Activated CD8-positive, alpha-beta memory T cell treated with anti-CD3 and anti-CD28 coated beads for 1 hour (primary cell): ENCODE measurements at places on chromosomes 3 and 15.

DNA sequence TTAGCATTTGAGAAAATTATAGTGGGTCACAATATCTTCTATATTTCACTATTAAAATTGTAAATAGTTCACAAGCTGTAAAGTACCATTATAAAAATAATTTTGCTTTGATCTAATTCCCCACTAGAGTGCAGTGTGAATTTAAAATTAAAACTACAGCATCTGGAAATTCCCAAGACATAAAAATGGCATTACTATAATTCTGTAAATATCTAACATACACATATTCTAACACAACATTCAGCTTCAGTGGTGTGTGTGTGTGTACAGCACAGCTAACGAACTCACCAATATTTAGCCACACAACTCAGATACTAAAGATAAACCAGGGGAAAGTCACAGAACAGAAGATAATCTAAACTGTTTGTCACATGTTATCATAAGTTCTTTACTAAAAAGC lies 424.9 kb upstream of the ZNF385D start:
- no peak for DNase-seq

- no peak for DNase-seq
Measured at GRCh38 chr15:62573876-62574275, 408.8 kb upstream of the C2CD4B start.

DNA sequence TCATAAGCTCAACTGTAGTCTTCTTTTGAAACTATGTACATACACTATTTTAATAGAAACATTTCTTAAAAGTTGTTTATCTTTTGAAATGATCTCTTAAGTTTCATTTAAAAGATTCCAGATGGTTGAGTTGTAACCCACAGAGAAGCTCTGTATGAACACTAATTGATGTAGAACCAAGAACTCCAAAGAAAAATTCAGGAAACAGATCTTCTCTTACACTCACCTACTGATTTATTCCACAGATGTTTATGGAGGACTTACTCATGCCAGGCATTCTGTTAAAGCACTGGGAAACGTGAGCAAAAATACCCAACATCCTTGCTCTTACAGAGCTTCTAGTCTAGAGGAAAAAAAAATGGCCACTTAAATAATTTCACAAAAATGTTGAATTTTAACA lies 551.1 kb downstream of the NAALADL2 start:
- no peak for DNase-seq

DNA sequence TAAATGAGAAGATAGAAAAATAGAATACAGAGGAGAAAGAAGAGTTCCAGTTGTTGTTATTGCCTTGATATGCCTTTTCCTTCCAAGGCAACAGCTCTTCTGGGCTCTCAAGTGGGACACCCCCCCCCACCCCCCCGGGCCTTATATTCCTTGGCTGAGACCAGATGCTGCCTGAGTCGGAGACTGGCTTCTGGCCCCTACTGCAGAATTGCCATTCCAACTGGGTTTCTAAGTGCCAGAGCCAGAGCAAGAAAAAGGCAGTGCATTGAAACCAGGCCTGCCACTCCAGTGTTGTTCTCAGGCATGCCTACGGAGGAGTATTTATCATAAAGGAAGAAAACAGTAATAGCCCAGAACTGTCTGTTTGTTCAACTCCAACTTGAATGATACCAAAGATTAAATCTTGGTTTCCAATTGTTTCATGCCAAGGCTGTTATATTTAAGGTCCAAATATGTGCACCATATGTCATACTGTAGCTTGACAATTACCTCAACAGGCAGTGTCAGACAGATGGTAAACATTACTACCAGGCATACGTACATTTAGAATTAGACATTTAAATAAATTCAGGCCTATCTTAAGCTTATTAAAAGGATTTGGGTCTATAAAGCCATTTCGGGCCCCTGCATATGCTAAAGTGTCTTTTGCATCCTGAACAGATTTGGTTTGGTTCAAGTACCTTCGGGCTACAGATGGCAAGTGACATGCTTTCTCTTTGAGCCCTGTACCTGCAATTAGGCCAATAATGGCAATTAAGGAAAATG lies 209.9 kb upstream of the SEMA6D start:
- no peak for DNase-seq
